ENCODE measurements at places on chromosomes 2 and 18.

GRCh38 chr2:114461116-114461515, 18.7 kb downstream of the DPP10 start:
- no peak for DNase-seq

GRCh38 chr2:61253136-61253535, 91.1 kb downstream of the C2orf74 start:
- DNase-seq: no peak

- DNase-seq: peak; percentile 60
These were observed 27.5 kb downstream of the EML4 start for GRCh38 chr2:42196403-42197267.

DNA sequence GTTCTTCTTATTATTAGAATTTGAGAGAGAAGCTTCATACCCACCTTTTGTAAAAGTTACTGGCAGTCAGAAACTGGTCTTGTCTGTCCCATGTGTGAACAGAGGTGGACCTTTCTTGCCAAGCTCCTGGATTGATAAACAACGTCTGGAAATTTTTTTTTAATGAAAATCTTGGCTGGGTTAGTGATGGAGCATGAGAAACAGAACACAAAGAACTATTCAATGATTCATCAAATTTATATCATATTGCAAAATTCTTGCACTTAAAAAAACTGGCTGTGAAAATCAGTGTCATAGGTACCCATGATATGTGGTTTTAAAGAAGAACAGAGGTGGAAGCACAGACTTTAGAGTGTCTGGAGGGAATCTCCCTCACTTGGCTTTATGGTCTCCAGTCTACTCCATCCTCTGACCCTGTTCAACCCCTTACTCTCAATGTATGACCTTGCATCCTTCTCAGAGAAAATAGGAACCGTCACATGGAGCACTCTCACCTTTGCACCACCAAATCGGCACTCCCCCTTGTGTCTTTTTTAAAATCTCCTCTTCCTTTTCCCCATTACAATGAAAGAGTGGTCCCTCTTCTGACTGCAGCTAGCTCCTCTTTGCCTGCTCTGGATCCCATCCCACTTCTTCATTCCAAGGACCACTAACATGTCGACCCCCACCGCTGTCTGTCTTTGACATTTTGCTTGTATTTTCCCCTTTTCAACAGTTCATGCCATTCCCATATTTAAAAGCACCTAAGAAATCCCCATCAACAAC, 58.2 kb downstream of the COPS8 start:
- no peak for DNase-seq

DNA sequence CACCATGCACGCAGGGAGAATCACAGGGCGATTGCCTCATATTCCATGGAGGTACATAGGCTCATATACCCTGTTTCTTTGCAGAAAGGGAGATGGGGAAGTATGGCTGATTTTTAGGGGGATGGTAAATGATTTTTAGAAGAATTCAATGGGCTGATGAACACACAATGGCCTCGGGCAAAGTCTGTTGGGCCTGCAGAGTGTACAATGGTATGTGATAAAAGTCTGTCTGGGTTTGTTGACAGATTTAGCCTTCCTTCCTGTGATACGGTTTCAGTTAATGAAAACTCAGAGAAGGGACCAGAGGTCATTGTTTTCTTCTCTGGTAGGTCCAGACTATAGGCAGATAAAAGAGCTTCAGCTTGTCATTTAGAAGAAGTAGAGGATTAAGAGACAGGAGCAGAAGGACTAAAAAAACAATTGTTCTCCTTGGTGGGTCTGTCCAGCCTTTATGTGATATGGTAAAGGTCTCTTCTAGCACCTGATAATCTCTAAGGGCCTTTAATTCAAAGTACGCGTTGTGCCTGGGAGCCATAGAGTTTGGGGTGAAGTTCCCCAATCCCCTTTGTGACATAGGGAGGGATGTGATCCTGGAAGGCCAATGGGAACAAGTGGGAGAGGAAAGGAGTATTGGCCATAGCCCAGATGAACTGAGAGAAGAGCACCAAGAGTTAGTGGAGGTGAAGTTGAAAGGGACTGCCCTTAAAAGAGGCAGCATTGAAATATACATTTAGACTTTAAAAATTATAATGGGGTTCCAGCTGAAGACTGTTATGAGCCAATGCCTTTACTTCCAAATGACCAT, 107.5 kb upstream of the SERPINE2 start:
- DNase-seq: peak; percentile 20

- DNase-seq: no peak
These were observed 1.8 kb downstream of the SEC11C start for GRCh38 chr18:59141294-59142068.

- DNase-seq: peak; percentile 9
These were observed 15.4 kb upstream of the RMC1 start for GRCh38 chr18:23487738-23488570.
